Hindlimb muscle (tissue), 1 donor: ENCODE measurements at places on chromosomes 5 and 9. TPM values are rescaled to one million over a fixed set of nuclear protein-coding genes. Genes with fewer than 3 reads are reported as not detected.

DNA sequence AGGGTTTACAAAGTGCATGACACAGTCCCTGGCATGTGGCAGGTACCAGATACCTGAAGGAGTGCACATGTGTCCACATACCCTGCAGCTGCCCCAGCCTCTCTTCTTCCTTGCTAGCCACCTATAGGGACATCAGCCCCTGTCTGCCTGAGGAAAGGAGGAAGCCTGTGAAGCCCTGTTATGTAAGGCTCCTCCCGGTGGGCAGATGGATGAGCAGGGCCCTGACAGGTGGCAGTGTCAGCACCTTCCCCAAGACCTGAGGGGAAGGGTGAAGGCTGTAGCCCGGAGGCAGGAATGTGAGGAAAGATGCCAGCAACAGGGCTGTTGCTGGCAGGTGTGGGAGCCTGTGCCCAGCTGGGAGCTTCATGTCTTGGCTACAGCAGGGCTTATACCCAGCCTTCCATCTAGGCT is 21.7 kb downstream of the TCF7 start:
- DNase-seq = no peak

The IQGAP2 gene
- polyA plus RNA-seq = 6.6 TPM

DNA sequence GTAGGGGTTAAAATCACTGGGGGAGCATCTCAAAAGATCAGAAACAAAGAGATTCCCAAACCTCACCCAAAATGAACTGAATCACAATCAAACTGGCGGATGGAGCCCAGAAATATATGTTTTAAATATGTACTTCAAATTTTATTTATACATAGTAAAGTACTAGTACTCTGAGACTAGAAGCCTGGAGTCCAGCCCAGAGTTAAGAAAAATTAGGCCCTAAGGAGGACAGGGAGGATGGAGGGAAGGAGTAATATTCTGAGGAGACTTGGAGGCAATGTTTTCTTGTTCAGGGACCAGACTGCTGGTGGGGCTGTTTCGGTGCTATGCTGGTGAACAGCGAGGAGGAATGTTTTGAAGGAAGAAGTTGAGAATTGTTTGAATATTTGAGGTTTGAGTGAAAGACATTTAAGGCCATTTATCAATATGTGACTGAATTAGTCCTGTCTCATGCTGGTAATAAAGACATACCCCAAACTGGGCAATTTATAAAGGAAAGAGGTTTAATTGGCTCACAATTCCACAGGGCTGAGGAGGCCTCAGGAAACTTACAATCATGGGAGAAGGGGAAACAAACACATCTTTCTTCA is 552.4 kb upstream of the DAB2 start:
- peak; percentile 32 for DNase-seq

- no peak for DNase-seq
Measured at GRCh38 chr5:175658299-175659145, 651 bp downstream of the HRH2 start.
